Hepatic stellate cell (primary cell): ENCODE measurements at places on chromosomes 6 and 20.

- no peak for DNase-seq
Observed at GRCh38 chr20:11452326-11452725, 465.4 kb upstream of the BTBD3 start.

DNA sequence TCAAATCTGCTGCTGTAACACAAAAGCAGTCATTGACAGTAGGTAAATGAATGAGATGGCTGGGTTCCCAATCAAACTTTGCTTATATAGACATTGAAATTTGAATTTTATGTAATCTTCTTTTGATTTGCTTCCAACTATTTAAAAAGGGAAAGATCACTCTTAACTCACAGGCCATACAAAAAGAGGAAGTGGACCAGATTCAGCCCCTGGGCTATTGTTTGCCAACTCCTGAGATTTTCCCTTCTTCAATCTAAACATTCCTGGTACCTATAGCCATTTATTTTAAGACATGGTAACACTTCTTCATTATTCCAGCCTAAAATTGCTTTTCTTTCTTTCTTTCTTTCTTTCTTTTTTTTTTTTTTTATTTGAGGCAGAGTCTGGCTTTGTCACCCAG, 260.6 kb downstream of the TFAP2A start:
- DNase-seq: no peak

- no peak for DNase-seq
Observed at GRCh38 chr20:45835825-45836224, 2.2 kb downstream of the SNX21 start.

DNA sequence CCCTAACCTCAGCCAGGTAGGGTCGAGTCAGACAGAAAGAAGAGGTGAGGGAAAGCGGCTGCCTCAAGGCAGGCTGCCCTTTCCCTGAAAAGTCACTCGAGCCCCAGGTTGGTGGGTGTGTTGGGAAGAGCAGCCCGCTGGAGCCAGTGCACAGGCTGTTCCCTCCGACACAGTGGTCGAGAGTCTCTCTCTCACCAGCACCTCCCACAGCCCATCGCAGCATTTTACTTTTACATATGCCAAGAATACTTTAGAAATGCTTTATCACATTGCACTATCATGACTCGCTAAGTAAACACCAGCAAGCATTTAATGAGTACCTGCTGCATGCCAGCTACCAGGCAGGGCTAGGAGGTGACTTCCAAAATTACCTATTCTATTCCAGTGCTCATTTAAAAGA, 1.7 kb downstream of the PRPH2 start:
- no peak for DNase-seq

DNA sequence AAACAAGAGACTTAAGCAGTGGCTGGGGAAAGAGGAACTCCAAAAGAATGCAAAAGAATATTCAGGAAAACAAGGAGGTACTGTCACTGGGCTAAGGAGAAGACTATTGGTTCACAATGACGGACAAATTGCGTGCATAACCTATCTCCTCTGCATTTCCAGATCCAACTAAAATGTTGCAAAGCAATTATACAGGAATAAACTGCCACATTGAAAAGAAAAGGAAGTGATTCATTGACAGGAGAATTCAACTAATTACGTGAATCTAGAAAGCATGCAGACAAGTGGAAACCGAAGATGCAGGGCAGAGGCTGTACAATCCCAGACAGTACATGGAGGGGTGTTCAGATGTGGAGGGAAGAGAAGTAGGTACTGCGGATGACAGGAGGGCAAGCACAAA, 152.8 kb upstream of the RIPOR2 start:
- DNase-seq: no peak

DNA sequence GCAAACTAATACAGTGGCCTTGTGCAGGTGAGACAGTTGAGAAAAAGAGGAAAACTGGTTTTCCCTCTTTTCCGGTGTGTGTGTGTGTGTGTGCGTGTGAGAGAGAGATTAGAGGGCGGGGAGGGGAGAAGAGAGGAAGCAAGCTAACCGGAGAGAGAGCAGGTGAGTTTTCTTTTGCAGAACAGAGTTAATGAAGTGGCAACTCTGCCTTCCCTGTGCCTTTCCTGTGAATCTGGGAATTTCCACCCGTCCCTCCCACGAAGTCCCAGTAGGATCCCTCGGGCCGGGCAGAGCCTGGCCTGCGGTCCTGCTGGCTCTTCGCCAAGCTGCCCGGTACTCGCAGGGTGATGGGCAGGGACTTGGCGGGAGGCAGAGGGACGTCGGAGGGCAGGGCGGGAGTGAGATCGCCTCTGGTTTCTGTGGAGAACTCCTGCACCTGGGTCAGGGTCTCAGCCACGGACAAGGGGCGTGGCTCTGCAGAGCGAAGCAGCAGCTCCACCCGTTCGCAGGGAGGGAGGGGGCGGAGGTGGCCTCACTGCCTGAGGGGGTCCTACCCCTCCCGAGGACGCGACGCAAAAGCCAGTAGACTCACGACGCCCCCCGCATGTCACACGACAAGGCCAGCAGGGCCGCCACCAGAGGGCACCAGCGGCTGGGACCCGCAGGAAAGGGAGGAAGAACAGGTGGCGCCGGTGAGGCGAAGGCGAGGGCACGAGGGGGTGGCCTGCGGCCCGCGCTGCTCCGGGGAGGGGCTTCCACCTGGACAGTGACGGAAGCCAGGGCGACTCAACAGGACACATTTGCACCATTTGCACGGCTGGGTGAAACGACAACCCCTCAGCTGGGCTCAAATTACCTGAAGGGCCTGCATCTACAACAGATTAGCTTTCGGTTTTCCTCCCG, 51.2 kb upstream of the RNF182 start:
- DNase-seq: peak; percentile 14
